MCF 10A (cell line): ENCODE measurements at places on chromosomes 12 and 14.

- DNase-seq = no peak
Measured at GRCh38 chr12:128789356-128789929, 34.3 kb downstream of the SLC15A4 start.

- DNase-seq = no peak
Measured at GRCh38 chr12:14356147-14356546, 9.3 kb upstream of the ATF7IP start.

GRCh38 chr12:53994264-53995001 lies 5.5 kb upstream of the HOXC9 start:
- no peak for DNase-seq

DNA sequence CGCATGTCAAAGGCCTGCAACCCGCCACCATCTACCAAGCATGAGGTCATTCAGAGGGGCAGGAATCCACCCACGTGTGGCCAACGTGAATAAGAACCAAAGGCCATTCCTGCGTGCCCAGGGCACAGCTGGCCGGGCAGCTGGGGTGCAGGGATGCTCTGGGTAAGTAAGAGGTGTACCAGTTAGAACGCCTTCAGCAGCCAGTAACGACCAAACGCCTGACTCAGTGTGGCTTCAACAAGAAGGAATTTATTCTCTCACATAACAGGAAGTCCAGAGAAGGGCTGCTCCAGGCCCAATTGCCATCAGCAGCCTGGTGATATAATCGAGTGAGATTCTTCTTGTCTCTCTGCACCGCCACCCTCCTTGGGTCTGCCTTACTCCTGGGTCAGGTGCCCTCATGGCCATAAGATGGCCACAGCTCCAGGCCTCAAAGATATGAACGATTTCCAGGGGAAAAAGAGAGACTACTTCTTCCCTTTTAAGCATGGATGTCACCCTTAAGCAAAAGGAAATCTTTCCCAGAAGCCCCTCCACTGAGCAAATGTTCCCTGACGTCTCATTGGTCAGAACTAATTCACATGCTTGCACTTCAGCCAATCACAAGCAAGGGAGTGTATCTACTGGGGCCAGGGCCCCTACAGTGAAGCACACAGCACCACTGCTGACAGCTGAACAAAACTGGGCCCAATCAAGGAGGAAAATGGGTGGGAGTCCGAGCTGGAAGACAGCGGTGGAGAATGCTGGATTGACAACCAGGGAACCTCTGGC lies 7.3 kb downstream of the TTC7B start:
- DNase-seq = no peak

- DNase-seq = no peak
Measured at GRCh38 chr12:32490801-32491200, 91.4 kb downstream of the FGD4 start.

- DNase-seq = no peak
Measured at GRCh38 chr14:94494085-94494484, 15.2 kb downstream of the SERPINA12 start.

GRCh38 chr12:113057565-113058485 lies 1.3 kb downstream of the DTX1 start:
- DNase-seq = no peak
